ENCODE measurements at places on chromosomes 6 and 20.

GRCh38 chr20:5070081-5070480 lies 49.7 kb downstream of the PCNA start:
- no peak for DNase-seq

DNA sequence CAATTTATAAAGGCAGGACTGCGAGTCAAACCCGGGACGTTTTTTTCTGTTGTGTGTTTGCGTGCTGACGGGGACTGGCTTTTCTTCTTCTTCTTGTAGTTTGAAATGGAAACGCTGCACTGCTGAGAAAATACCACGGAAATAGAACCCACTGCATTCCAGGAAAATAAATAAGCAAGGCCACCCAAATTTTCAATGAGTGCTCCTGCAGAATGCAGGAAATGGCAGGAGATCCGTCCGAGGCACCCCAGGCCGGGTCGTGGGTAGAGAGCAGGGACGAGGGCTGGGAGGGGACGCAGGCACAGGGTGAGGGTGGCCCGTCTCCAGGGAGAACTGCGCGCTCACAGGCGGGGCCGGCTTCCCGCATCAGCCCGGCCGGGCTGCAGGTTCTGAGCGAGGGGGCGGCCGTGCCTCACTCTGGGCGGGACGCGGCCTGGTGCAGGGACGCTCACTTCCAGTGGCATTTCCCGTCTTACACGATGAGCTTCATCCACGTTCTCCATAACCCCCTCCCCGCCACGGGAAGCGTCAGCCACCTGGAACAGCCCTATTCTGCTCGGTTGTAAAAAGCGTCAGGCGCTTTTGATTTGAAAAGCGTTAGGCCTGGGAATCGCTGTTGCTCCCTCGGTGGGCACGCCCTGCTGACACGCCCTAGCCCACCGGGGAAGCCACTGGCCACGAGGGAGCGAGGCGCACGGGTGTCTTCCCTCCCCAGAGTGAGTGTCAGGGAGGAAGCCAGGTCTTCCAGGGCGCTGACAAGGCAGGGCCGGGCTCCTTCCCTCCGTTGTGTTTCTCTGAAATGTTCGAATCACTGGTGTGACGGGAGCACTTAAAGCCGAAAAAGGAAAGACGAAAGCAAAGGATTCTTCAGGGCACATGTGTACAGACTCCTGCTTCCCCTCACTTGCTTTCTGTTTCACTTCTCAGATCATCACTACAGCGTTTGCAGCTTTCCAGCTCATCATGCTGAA lies 17.9 kb upstream of the EXOC2 start:
- peak; percentile 20 for DNase-seq

DNA sequence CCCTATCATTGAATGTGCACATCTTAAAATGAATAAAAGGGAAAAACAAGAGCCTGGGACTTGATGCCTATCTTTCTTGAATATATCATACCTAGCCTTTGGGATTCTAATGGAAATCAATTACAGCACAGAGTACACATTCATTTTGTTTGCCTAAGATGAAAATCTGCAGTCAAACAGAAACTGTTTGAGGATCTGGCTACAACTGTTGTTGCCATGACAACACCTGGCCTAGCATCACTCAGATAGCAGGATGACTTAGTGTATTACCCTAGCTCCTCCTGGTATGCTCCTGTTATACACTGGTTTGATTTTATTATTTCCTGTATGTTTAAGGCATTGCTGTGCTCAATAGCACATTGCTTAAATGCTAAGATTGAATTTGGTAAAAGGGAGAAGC lies 71.5 kb upstream of the LAMP5 start:
- DNase-seq, result no peak

- no peak for DNase-seq
Measured at GRCh38 chr6:95228636-95229035, 348.7 kb upstream of the MANEA start.

GRCh38 chr6:112443179-112444065 lies 96.3 kb downstream of the RFPL4B start:
- DNase-seq, result no peak

GRCh38 chr6:163335671-163336545 lies 78.6 kb upstream of the QKI start:
- DNase-seq, result no peak

DNA sequence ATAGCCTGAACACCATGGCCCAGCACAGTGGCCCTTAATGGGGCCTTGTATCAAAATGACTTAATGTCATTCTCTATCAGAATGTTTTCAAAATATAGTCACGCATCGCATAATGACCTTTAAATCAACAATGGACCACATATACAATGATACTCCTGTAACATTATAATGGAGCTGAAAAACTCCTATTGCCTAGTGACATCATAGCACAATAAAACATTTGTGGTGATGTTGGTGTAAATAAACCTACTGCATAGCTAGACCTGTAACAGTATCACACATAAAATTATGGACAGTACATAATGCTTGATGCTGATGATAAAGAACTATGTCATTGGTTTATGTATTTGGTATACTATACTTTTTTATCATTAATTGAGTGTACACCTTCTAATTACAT lies 9.3 kb downstream of the ELOVL5 start:
- DNase-seq, result no peak

GRCh38 chr6:95687839-95688238 lies 110.5 kb downstream of the MANEA start:
- no peak for DNase-seq

- DNase-seq, result no peak
Measured at GRCh38 chr6:129536271-129536670, 173.7 kb downstream of the ARHGAP18 start.

GRCh38 chr6:42045538-42046460 lies 4.5 kb upstream of the TAF8 start:
- DNase-seq, result peak; percentile 60

- DNase-seq, result no peak
Measured at GRCh38 chr6:126600258-126600916, 260.5 kb downstream of the CENPW start.

GRCh38 chr6:56816370-56816769 lies 138.5 kb upstream of the BEND6 start:
- no peak for DNase-seq

DNA sequence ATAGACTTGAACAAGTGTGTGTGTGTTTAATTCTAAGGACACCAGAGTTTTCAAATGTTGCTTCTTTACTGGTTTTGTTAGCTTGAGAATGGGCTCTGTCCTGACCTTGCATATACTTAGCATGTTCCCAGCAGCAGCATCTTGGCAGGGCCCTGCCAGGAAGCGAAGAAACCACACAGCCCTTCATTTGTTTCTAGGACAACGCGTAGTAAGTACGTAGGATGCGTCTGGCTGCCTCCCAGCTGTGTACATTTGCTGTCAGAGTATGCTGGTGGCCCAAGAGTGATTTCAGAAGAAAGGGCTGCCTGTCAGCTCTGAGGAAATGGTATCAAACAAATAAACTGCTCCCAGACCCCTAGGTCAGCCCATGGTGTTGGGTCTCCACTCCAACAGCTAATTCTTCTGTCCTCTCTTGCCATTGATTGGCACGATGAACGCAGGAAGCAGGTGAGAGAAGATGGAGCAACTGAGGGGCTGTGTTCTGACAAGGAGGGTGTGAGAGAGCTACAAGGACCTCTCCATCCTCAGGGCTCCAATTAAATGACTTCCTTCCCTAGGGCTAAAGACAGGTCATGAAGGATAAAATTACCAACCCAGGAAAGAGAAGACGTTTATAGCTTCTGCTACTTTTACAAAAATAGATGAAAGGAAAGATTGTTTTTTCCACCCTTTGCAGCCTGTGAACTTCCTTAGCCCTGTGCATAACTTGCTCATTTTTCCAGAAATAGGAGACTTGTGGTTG lies 55.9 kb upstream of the HDDC2 start:
- no peak for DNase-seq

DNA sequence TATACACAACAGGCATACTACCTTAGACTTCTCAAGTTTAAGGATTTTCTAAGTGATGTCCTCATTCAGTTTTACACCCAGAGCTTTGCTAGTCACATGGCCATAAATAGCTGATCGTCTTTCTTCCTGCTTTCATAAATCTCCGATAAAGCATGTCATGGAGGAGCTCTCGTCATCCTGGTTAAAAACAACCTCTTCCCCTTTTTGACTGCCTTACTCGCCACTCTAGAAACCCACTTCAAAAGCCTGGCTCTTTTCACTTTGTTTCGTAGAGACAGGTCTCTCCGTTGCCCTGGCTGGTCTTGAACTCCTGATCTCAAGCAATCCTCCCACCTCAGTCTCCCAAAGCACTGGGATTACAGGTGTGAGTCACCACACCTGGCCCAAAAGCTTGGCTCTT lies 67.0 kb upstream of the SMIM29 start:
- no peak for DNase-seq

DNA sequence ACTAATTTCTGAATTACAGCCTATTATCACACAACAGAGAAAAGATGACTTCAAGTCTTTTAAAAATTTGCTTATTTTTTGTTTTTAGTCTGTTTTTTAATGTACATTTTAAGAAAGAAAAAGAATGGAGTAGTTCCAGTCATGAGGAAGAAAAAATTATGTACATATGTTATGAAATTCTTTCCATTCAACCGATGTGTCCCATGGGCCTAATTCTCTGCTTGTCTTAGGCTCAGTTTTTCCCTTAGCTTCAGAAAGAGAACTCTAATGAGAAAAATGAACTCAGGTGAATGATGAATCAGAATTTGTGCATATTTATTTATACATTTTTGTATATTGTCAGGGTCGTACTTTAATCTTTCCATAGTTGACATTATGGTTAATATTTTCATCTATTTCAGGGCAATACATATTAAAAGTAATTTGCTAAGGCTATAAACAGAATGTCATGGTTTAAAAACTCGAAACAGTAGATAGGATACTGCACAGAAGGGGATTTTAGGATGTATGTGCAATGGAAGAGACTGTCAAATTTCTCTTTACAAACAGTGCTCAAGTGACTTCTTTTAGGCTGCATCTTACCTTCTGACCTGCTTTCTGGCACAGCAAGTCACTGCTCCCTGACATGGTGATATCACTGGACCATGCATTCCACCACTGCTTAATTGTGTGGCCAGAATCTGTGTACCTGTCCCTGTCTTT lies 153.1 kb downstream of the EPHA7 start:
- no peak for DNase-seq

DNA sequence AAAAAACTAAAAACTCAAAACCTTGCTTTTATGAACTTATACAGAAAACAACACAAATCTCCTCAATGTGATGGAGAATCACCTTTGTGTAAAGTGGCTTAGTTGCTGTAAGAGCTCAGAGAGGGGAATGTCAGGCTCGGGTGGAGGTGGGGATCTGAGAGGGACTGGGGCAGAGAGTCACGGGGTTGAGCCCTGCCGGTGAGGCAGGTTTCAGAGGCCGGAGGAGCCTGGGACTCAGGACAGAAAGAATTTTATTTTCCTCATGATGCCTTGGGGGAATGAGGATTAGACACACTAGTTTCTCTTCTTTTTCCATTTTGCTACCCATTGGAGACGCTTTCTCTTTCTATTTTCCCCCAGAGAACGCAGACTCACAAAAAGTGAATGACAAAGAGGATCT lies 252.3 kb upstream of the FOXQ1 start:
- DNase-seq, result no peak

Measured in stimulated activated CD8-positive, alpha-beta memory T cell treated with anti-CD3 and anti-CD28 coated beads, Interleukin-4, amount 100 ng/mL, for 24 hours (primary cell).